RWPE1 (cell line): ENCODE measurements at places on chromosomes 1 and 21.

DNA sequence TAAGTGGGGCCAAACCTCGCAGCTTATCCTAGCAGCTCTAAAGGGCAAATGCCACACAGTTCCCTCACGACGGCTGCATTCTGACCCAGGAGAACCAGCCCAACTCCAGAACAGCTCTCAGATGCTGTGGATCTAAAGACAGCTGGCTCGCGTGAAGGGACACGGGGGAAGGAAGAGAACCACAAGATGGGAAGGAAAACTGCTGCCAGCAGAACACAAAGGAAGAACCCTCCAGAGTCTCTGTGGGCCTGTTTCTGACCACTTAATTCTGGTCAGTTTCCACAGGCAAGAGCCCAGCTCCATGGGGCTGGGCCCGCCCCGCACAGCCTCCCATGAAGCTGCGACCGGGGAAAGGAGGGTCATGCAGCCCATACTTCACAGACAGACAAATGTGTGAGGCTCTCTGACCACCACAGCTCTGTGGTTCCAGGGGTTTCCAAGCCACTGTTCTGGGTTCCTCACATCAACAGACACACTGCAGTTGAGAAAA is 61.1 kb downstream of the SLC45A1 start:
- DNase-seq = no peak

GRCh38 chr1:36083219-36083618 is 675 bp upstream of the TEKT2 start:
- DNase-seq = no peak

- DNase-seq = no peak
These were observed 112.4 kb upstream of the ZBTB40 start for GRCh38 chr1:22339237-22339636.

GRCh38 chr1:74502432-74502831 is 10.0 kb downstream of the LRRC53 start:
- peak; percentile 2 for DNase-seq

DNA sequence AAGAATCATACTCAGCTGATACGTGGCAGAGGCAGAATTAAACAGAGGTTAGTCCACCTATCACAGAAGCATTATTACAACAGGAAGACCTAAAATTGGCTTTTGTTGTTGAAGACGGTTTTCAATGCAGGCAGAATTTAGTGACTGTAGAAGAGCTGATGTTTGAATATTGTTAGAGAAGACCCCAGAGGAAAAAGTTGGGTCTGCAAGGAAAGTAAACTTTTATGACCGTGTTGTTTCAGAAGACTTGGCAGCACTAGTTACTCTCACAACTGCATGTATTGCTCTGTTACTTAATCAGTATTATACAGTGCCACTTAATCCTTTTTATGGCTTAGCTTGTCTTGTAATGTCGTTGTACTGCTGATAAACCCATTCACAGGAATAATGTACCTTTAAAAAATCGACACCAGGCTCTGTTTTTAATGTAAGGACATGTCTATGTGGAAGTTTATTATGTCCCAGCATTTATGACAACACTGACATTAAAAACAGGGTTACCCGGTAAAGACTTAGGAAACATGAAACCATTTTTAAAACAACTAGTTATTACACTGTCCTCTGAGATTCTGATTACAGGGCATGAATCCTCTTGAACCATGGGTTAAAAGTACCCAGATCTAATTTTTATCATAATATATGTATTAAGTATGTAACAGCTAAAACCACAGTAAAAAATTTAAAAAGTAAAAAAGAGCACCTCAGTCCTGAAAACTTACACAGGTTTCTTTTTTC is 235.4 kb downstream of the TTLL7 start:
- no peak for DNase-seq

- no peak for DNase-seq
These were observed 42.7 kb upstream of the FASLG start for GRCh38 chr1:172616195-172616594.

GRCh38 chr1:20037877-20038276 is 32.1 kb upstream of the PLA2G5 start:
- DNase-seq = no peak

GRCh38 chr1:216314379-216315095 is 108.7 kb downstream of the USH2A start:
- DNase-seq = peak; percentile 36

DNA sequence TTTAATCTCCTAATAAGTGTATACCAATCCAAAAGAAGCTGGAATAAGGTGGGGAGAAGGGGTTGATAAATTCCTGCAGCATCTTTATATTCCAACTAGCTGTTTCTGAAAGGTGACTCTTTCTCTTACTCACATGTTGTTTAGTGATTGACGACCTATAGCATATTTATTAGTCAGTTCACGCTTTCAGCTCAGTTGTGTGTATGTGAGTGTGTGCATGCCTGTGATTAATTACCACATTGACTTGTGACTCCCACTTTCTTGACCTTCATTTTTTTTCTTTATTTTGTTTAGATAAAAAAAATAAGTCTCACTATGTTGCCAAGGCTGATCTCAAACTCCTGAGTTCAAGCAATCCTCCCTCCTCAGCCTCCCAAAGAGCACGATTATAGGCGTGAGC is 44.4 kb downstream of the ATP2B4 start:
- DNase-seq = no peak

- DNase-seq = no peak
These were observed 68.1 kb upstream of the ARHGEF16 start for GRCh38 chr1:3386205-3387002.

GRCh38 chr1:87389546-87389945 is 60.9 kb downstream of the LMO4 start:
- DNase-seq = no peak

GRCh38 chr1:156117414-156118176 is 3.1 kb downstream of the LMNA start:
- DNase-seq = no peak

GRCh38 chr1:983798-984475 is 2.0 kb upstream of the PERM1 start:
- DNase-seq = peak; percentile 52

GRCh38 chr1:68206848-68207689 is 25.3 kb downstream of the WLS start:
- peak; percentile 29 for DNase-seq

DNA sequence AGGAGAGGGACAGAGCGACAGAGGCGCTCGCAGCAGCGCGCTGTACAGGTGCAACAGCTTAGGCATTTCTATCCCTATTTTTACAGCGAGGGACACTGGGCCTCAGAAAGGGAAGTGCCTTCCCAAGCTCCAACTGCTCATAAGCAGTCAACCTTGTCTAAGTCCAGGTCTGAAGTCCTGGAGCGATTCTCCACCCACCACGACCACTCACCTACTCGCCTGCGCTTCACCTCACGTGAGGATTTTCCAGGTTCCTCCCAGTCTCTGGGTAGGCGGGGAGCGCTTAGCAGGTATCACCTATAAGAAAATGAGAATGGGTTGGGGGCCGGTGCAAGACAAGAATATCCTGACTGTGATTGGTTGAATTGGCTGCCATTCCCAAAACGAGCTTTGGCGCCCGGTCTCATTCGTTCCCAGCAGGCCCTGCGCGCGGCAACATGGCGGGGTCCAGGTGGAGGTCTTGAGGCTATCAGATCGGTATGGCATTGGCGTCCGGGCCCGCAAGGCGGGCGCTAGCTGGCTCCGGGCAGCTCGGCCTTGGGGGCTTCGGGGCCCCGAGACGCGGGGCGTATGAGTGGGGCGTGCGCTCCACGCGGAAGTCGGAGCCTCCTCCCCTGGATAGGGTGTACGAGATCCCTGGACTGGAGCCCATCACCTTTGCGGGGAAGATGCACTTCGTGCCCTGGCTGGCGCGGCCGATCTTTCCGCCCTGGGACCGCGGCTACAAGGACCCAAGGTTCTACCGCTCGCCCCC is at the start of the genes CYB5RL and MRPL37:
CYB5RL (minus strand) TSS at position 266 of the 754 bp plus-strand sequence. CDS start 4,414 bp downstream, outside the sequence.
MRPL37 (plus strand) TSS at position 403 of the 754 bp plus-strand sequence; CDS start at position 480, 77 bp downstream.
- DNase-seq = peak; percentile 100

GRCh38 chr1:178916448-178917174 is 45.7 kb upstream of the ANGPTL1 start:
- DNase-seq = no peak

GRCh38 chr1:90925928-90926869 is 95.6 kb downstream of the ZNF644 start:
- peak; percentile 7 for DNase-seq

GRCh38 chr1:190478149-190479049 is 735 bp upstream of the BRINP3 start:
- peak; percentile 23 for DNase-seq

DNA sequence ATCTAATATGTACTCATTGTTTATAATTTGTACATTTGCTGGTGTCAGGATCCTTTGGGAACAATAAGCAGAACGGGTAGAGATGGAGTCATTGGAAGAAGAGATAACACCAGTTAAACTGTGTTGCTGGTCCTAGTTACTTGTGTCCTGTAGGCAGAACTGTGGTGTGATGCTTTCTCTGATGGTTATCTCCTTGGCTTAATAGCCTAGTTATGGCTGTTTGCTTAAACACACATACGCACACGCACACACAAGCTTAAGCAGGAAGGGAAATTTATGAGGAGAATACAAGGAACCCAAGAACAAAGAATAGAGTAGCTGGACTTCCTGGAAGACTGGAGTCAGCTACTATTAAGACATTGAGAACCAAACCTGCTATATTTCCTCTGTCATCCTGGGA is 5.7 kb upstream of the PKN2 start:
- DNase-seq = no peak

DNA sequence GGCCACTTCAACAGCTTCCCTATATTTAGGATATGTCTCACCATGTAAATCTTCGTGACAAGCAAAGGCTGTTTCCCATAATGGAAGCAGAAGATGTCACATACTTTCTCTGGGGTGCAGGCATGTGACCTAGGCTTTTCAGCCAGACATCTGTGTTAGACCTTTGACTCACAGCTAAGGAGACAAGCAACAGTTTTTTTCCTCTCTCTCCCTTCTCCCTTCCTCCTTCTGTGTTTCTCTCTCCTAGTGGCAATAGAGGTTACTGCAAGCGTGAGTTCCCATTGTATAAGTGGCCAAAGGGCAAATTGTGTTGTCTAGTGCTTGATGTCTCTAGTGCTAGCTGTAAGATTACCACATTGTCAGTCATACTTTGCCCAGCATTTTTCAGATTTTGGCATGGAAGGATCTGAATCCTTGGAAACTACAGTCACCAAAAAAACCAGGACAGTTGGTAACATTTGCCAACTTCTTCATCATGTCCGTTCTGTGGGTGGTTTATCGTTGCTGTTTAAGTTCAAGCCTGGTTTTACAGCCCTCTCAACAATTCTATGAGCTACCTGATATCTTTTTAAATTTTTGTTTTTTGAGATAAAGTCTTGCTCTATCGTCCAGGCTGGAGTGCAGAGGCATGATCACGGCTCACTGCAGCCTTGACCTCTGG is 44.4 kb upstream of the RABGAP1L start:
- peak; percentile 44 for DNase-seq

- no peak for DNase-seq
These were observed 20.9 kb upstream of the TGFB2 start for GRCh38 chr1:218324226-218324580.

- DNase-seq = no peak
These were observed 19.0 kb downstream of the CLIC6 start for GRCh38 chr21:34687745-34688144.

- no peak for DNase-seq
These were observed 16.9 kb downstream of the LRRC40 start for GRCh38 chr1:70188522-70188921.

- peak; percentile 58 for DNase-seq
These were observed 75.2 kb downstream of the SH3GLB1 start for GRCh38 chr1:86779308-86780191.

DNA sequence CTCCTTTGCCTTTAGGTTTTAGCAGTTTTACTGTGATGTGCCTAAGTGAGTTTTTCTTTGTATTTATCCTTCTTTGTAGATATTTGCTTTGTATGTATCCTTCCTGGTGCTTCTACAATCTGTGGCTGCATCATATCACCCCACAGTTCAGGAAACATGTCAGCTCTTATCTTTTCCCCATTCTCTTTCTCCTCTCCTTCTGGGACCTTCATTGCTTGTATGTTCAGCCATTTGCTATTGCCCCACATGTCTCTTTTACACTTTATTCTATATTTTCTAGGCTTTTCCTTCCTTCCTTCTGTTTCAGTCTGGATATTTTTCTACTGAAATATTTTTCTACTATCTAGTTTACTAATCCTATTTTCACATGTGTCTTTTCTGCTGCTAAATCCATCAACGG is 14.9 kb downstream of the KNCN start:
- DNase-seq = no peak

DNA sequence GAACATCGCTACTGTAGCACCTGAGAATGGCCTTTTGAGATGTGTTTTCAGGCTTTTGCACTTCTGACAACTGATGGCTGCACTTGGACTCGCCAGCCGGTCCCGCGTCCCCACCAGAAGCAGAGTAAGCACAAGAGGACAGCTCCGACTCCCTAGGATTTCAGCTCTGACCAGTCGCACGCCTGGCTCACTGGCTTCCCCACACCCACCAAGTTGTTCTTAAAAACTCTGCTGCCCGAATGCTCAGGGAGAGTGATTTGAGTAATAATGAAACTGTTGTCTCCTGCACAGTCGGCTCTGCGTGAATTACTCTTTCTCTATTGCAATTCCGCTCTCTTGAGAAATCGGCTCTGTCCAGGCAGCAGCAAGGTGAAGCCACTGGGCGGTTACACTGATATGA is 40.2 kb upstream of the NLRP3 start:
- no peak for DNase-seq

DNA sequence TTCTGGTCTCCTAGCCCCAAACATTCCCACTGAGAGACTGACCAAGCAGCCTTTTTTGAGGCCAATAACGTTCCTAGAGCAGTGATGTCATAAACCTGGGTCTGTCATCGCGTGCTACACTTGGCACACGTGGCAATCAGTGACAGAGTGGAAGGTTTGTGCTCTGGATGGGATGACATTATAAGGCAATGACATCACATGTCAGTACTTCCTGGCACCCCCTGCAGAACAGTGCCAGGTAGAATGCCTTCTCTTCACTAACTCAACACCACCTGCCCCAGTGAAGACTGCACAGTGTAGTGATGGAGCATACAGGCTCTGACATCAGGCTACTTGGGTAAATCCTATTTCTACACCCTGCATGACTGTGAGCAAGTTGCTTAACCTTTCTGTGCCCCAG is 5.4 kb upstream of the ZNF648 start:
- no peak for DNase-seq

DNA sequence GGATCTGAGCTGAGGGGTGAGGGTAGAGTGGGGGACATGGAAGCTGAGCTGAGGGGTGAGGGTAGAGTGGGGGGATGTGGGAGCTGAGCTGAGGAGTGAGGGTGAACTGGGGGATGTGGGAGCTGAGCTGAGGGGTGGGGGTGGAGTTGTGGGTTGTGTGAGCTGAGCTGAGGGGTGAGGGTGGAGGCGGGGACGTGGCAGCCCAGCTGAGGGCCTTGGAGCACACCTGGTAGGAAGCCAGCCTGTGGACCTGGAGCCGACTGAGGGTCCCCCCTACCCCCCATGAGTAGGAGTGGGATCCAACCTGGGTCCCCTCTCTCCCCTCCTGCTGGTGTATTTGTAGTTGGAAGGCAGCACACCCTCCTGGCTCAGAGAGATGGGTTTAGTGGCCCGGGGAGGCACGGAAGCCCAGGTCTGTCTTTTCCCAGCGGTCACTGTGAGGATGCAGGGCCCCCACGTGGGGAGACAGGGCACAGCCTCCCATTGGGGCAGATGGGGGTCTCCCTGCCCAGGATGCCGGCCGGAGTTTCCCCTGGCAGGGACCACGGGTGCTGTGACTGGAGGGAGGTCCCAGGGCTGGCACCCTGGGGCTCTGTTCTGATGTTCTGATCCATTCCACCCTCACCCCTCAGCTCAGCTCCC is 13.2 kb upstream of the NPHP4 start:
- DNase-seq = no peak
